ENCODE measurements at places on chromosomes 1 and 21.
A peak's percentile ranks its signal among the peaks of the same experiment; 100 is the strongest.

GRCh38 chr1:224770336-224770693 lies 154.2 kb downstream of the CNIH3 start:
- no peak for DNase-seq

GRCh38 chr21:30028537-30028936 lies 88.7 kb upstream of the GRIK1 start:
- no peak for DNase-seq

DNA sequence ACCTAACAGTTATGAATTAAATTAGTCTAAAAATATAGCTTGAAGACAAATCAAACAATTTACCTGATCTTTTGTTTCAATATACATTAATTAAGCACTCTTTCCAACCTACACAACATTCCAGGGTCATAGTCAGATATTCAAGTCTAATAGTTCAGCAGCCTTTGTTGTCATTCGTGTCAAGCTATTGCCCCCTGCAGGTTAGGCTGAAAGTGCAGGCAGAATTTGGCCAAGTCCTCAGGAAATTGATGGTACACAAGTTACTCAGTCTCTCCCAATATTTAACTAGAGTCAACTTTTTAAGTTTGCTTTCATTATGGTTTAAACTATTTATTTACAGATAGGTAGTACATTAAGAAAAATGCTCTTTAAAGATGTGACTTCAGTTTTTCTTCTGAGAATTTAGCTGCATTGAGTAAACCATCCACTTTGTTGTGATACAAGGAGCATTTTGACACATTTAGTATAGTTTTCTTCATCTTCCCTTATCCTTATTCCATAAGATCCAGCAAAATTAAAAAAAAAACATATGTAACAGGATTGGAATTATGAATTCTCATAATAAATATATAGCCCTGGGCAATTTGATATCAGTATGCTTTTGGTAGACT lies 130.3 kb upstream of the DPYD start:
- peak; percentile 42 for DNase-seq

DNA sequence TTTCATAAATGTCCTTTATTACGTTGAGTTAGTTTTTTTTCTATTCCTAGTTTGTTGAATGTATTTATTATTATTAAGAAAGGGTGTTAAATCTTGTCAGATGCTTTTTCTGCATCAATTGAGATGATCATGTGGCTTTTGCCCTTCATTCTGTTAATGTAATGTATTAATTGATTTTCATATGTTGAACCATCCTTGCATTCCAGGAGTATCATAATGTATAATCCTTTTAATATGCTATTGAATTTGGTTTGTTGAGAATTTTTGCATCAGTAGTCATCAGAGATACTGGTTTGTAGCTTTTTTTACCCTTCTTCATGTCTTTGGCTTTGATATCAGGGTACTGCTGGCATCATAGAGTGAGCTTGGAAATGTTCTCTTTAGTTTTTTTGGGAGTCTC lies 100.0 kb downstream of the POFUT2 start:
- DNase-seq: no peak

DNA sequence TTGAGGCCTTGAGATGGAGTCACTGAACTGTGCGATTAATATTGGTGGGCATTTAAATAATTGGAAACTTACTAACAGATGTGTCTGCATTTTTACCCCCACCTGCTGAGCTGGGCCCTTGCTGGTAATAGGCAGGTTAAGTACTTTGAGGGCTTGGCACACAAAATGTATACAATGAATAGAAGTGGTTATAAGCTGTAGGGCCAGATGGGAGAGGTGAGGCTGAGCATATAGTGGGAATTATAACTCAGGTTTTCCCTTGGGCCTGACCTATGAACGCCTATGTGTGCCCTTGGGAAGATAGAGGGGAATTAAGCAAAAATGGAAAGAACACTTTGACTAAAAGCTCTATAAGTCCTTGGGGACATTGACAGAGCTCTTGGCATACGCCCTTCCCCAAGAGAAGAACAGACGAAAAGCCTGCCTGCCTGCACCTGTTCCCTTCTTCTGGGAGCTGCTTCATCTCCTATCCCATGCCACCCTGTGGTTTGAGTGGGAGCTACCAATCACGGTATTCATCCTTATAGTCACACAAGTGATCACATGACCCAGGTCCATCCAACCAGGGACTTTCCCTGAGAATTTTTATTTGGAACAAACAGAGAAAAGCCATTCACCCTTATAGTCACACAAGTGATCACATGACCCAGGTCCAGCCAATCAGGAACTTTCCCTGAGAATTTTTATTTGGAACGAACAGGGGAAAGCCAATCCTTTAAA lies 260.7 kb upstream of the CSF3R start:
- no peak for DNase-seq

Data from skin of body (tissue), 3 donors.